ENCODE measurements at places on chromosomes 1 and 21.

DNA sequence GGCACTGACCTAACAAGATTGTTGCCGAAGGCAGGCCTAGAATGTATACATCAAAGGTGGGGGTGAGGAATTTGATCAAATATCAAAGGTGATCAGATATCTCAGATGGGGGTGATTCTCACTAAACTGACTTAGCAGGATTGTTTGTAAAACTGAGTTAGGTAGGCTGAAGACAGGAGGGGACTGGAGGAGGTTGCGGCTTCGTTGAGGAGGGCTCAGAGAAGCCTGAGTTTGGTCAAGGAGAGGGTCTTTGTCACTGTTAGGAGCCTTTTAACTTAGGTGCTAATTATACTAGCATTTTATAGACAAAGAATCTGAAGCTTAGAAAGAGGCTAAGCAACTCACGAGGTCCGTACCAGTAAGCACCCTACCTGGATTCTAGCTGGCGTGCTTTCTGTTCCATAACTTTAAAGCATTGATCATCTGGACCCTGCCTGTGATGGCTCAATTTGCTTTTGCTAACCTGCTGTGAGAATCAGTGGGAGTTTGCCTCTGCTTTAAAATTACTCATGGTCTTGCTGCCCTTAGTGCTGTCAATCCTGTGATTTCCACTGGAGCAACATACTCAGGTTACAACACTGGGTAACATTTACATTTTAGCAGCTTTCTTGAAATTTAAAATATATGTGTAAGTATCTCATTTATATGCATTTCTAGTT lies 49.8 kb downstream of the ITSN1 start:
- no peak for DNase-seq

DNA sequence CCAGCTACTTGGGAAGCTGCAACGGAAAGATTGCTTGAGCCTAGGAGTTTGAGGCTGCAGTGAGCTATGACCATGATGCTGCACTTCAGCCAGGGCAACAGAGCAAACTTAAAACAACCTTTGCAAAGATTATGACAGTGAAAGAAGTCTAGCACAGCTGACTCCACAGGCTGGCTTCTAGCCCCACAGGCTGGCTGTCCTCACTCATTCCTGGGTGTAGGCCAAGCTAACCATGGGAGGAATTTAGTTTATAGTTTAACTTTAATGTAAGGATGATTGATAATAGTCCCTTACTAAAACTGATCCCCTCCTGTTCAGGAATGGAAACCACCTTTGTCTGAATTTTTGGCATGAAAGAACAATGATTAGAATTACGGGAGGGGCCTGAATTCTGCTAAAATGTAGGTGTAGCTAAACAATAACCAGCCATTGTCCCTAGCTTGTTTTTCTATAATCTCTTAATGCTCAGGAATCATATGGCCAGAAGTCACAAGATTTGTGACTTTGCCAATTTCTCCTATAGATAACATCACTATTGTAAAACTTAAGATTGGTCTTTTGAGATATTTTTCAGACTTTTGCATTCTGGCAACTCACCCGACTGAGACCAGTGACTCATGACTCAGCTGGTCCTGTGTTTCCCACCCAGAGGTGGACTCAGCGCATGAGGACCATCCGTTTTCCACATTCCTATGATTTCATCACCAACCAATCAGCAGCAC lies 28.1 kb upstream of the SGIP1 start:
- no peak for DNase-seq

GRCh38 chr1:21663248-21663950 lies 5.8 kb downstream of the RAP1GAP start:
- no peak for DNase-seq

- no peak for DNase-seq
Observed at GRCh38 chr21:35127026-35127425, 77.9 kb upstream of the RUNX1 start.

DNA sequence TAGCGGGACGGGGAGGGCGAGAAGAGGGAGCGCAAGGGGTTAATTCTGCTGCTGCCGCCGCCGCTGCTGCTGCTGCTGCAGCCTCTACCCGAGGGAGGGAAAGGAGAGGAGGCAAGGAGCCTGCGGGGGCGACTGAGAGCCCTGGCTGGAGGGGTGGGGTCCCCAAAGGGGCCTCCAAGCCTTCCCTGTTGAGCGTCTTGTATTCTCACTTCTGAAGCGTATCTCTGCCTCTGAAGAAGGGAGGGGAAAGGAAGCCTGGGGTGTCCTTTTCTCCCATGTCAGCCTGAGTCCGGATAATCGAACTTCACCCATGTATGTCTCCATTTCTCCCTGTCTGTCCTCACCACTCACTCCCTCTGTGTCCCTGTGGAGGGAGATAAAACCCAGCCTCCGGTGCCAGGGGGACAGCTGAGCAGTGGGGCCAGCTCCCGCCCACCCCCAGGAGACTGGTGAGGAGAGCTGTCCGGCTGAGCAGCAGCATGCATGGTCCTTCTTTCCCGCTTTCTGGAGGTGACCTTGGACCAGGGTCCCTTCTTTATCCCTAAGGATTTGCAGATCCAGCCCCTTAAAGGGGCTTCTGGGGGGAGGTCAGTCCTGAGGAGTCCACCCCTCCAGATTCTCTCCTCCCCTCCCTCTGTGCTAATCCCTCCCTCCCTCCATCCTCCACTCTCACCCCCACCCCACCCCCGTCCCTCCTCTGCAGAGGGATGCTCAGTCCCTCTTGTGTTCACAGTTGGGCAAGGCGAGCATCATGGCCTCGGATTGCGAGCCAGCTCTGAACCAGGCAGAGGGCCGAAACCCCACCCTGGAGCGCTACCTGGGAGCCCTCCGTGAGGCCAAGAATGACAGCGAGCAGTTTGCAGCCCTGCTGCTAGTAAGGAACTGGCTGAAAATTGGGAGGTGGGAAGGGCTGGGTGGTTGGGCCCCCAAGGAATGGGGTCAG lies 1.0 kb downstream of the NCDN start:
- no peak for DNase-seq

GRCh38 chr1:64545118-64545843 lies 75.4 kb downstream of the CACHD1 start:
- no peak for DNase-seq

Measured in common myeloid progenitor, CD34-positive (primary cell).